AG04450 (cell line): ENCODE measurements at places on chromosomes 4 and X.
A peak's percentile ranks its signal among the peaks of the same experiment; 100 is the strongest.

GRCh38 chrX:39409246-39409917 is 608.1 kb downstream of the MID1IP1 start:
- no peak for DNase-seq

DNA sequence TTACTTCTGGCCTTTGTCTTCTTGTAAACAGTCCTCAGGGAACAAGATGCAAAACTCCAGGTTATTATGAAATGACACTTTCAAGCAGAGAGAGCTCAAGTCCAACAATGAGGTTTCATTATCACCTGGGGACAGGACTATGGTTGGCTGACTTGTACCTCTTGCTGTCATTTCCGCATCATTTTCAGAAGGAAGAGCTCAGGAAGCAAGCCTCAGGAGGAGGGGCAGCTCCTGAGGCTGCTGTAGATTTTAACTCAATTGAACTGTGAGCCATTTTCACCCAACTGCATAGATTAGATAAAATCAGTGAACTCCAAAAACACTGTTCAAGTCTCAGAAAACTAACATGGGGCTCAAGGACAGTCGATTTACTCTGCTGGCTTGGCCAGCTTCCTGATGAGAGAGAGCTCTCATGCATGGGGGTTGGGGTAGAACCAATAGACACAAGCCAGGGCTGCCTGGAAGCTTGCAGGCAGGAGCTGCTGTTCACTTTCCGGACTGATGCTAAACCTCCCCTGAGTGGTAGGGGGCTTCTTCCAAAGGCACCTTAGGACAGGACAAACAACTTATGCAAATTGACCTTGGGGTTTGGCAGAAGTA is 23.6 kb downstream of the TMEM255A start:
- no peak for DNase-seq

GRCh38 chrX:17635231-17635630 is 102.1 kb upstream of the SCML1 start:
- no peak for DNase-seq

- no peak for DNase-seq
Observed at GRCh38 chr4:141660880-141661279, 24.5 kb downstream of the IL15 start.

GRCh38 chr4:47829438-47829837 is 8.4 kb downstream of the CORIN start:
- DNase-seq = no peak

- DNase-seq = peak; percentile 30
Observed at GRCh38 chr4:137253949-137254348, 278.3 kb downstream of the PCDH18 start.

GRCh38 chr4:56128213-56128612 is 179.5 kb downstream of the CEP135 start:
- DNase-seq = no peak

DNA sequence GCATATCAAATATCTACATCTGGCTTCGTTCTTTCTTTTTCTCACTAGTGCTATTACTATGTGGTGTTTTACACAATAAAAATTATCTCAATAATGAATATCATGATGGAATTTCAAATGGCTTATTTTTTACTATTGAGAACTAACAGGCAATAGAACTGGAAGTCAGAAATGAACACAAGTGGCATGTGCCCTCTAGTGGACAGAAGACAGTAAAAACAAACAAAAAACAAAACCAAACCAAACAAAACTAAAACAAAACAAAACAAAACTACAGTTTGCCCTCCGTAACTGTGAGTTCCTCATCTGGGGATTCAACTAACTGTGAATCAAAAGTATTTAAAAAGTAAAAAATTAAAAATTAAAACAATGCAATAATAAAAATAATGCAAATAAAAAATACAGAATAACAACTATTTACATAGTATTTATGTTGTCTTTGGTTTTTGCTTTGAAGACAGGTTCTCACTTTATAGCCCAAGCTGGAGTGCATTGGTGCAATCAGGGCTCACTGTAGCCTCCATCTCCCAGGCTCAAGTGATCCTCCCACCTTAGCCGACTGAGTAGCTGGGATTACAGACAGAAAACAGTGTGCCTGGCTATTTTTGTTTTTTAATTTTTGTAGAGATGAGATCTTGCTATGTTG is 195.6 kb upstream of the TACR3 start:
- DNase-seq = no peak

DNA sequence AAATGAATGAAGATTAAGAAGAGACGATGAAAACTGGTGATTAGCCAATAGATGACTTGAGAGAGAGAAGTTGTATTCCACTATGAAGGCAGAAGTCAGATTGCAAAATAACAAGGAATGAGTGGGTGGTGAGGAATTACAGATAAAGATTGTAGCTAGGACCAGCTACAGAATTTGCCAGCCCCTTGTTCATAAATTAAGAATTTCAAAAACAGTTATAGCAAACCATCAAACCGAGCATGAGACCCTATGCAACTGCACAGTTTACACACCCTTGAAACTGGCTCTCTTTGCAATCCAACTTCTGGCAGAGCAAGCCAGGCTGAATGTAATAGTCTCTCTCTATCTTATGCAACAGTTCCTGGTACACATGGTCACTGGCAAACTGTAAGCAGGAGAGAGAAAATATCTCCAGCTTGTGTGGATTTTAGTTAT is 35.2 kb downstream of the STAP1 start:
- DNase-seq = no peak

- DNase-seq = peak; percentile 32
Observed at GRCh38 chr4:103091601-103092223, 7.9 kb downstream of the BDH2 start.

- no peak for DNase-seq
Observed at GRCh38 chr4:40038977-40039376, 17.7 kb upstream of the N4BP2 start.

DNA sequence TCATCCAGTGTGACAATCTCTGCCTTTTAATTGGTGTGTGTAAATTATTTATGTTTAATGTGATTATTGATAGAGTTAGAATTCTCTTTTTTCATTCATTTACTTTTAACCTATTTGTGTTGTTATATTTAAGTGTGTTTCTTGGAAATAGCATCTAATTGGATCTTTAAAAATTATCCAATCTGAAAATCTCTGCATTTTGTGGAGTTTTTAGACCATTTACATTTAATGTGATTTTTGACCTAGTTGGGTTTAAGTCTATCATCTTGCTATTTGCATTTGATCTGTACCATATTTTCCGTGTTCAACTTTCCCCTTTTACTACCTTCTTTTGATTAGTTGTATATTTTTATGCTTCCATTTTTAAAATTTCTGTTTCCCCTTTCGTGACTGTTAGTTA is 71.3 kb downstream of the TENM3 start:
- DNase-seq = no peak

- DNase-seq = no peak
Observed at GRCh38 chr4:65798498-65799127, 128.3 kb upstream of the EPHA5 start.

GRCh38 chrX:6708041-6708440 is 173.1 kb upstream of the VCX3A start:
- DNase-seq = no peak

GRCh38 chr4:75249739-75250138 is 264.5 kb downstream of the RCHY1 start:
- DNase-seq = no peak

DNA sequence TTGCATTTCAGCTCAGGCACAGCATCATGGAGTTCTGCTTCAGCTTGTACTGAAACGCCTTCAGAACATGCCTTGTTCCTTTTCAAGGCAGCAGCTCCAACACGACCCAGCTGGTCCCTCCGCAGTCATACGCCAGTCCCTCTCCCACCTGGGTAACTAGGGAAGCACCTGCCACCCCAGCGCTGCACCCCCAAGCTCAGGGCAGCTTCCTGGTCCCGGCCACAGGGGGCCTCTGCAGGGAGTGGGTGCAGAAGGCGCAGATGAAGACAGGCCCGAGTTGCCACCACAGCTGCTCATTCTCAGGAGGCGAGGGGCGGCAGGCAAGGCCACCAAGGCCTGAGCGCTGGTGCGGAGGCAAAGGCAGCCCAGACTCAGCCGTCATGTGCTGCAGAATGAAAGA is 21.8 kb downstream of the WDR1 start:
- DNase-seq = no peak
